RCC 7860 (cell line): ENCODE measurements at places on chromosomes 11 and 22.

GRCh38 chr22:23856721-23857605 is 712 bp upstream of the SLC2A11 start:
- DNase-seq: peak; percentile 3

DNA sequence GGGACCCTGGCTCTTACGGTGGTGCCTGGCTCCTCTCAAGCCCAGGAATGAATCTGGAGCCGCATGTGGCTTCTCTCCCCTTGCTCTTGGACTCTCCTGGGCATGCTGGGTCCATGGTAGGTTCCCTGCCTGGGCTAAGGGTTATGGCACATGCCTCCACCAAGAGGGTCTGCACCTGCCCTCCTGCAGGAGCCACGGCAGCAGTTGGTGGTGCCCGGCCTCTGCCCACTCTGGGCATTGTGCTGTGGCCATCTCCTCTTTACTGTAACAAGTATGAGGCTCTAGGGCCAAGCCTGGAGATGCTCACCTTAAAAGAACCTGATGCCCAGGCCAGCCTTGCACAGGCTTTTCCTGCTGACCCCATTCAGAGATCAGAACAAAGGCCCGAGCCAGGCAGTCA is 104.0 kb upstream of the PITPNB start:
- DNase-seq: no peak

DNA sequence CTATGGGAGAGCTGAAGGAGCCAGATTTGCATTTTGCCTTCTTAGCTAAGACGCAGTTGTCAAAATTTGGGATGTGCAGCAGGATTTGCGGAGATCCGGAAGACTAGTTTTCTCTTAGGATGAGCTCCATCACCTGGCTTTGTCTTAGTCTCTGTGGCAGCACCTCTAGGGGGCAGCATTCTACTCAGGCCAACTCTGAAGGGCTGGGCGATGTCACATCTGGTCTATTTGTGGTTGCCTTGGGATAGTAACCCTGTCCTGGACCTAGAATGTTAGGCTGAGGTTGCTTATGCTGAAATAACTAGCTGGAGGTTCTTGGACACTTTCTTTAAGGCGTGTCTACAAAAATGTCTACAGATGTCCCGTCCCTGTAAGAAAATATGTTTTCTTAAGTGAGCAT is 116.2 kb downstream of the FAT3 start:
- no peak for DNase-seq

GRCh38 chr11:110173811-110174644 is 80.8 kb downstream of the ZC3H12C start:
- DNase-seq: peak; percentile 38

- peak; percentile 58 for DNase-seq
These were observed 3.6 kb upstream of the CCDC81 start for GRCh38 chr11:86370922-86371594.

GRCh38 chr11:74980634-74981033 is 8.1 kb upstream of the NEU3 start:
- no peak for DNase-seq

DNA sequence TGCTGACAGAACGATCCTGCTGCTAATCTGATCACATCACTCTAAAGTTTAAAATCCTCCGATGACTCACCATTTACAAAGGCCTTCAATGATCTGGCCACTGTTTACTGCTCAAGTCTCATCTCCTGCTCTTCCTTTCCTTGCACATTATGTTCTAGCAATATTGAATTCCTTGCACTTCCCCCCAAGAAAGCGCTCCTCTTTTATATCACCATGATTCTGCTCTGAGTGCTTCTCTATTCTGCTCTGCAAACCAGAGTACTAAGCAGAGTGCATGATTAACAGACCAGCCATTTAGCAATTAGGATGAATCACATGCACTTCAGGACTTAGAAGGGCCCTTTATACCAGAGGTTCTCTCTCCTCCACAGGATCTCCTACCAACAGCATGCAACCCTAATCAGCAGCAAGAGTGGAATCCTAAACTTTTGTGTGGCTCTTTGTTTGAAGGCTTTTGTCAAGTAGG is 1122.8 kb upstream of the CCDC90B start:
- no peak for DNase-seq

- DNase-seq: no peak
These were observed 6.7 kb downstream of the IFITM10 start for GRCh38 chr11:1743585-1744136.

GRCh38 chr22:46416891-46417580 is 81.5 kb downstream of the TRMU start:
- DNase-seq: peak; percentile 94

DNA sequence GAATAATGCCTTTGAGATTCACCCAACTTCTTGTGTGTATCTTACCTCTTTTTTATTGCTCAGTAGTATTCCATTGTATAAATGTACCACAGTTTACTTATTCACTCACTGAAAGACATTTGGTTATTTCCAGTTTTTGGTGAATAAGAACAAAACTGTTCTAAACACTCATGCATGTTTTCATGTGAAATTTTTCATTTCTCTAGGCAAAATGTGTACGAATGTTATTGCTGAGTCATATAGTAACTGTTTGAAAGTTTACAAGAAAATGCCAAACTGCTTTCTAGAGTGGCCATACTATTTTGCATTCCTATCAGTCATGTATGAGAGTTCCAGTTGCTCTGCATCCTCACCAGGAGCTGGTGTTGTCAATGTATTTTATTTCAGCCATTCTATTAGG is 8.8 kb upstream of the EMSY start:
- DNase-seq: no peak

DNA sequence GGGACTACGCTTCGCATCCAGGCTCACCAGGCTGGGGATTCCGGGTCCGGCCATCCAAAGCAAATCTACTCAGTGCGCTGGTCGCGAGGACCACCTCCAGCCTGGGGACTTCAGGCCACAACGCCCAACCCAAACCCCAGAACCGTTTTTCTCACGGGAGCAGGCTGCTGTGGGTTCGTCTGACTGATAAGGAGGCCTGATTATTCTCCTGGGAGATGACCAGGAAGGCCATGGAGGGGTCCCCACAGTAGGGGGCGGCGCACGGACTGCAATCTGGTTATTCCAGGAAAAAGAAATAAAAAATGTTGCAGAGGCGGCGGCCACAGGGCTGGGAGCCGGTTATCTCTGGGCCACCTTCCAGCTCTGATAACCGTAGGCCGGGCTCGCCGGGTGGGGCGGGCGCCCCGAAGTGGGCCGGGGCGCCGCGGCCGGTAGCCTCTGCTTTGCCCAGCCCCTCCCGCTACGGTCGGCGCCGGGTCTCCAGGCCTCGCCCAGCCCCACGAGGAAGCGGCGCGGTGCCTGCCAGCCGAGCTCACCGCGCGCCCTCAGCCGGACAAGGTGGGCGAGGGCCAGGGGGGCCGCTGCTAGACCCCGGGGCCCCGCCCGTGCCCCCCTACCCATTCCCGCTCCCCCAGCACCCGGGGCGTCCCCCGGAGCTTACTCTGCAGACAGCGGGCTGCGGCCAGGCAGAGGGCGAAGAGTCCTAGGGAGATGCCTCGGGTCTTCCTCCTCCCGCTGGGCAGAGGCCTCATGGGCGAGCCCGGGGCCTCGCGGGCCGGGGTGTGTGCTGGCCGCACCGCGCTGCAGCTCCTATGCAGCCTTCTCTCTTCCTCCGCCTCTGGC is 446 bp downstream of the VSTM5 start:
- DNase-seq: no peak

DNA sequence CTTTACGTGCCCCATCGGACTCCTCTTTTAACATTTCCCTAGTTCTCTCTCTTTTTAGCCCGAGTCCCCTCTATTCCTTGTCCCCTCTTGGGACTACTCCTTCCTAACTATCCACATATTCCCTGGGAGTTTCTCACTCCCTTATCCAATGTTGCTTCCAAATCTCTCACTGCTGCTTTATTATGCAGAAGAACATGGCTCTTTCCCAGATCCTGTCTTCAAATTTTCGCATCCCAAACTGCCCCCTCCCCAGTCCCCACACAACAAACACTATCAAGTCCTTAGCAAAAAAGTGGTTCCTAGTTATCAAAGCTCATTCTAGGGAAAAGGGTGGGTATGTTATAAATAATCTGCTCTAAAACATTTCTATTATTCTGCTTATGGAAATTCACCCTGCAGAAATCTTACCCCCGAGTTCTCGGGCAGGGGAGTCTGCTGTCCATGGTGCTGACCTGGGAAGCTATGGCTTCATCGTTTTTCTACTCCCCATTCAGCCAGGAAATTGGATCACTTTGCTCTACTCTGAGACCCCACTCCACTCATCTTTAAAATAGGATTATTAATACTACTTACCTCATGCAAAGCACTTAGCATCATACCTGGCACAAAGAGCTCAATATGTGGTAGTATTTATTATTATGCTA is 393.5 kb downstream of the BUD13 start:
- no peak for DNase-seq

DNA sequence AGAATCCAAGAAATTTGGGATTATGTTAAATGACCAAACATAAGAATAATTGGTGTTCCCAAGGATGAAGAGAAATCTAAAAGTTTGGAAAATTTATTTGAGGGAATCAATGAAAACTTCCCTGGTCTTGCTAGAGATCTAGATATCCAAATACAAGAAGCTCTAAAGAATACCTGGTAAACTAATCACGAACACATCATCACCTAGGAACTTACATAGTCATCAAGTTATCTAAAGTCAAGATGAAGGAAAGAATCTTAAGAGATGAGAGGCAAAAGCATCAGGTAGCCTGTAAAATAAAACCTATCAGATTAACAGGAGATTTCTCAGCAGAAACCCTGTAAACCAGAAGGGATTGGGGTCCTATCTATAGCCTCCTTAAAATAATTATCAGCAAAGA is 46.9 kb downstream of the GAS2 start:
- no peak for DNase-seq

GRCh38 chr22:30371981-30372380 is 15.2 kb downstream of the CCDC157 start:
- no peak for DNase-seq

- no peak for DNase-seq
These were observed 44.8 kb upstream of the OR9Q1 start for GRCh38 chr11:57978686-57979531.

GRCh38 chr22:31104869-31105268 is 2.5 kb downstream of the SELENOM start:
- DNase-seq: no peak

DNA sequence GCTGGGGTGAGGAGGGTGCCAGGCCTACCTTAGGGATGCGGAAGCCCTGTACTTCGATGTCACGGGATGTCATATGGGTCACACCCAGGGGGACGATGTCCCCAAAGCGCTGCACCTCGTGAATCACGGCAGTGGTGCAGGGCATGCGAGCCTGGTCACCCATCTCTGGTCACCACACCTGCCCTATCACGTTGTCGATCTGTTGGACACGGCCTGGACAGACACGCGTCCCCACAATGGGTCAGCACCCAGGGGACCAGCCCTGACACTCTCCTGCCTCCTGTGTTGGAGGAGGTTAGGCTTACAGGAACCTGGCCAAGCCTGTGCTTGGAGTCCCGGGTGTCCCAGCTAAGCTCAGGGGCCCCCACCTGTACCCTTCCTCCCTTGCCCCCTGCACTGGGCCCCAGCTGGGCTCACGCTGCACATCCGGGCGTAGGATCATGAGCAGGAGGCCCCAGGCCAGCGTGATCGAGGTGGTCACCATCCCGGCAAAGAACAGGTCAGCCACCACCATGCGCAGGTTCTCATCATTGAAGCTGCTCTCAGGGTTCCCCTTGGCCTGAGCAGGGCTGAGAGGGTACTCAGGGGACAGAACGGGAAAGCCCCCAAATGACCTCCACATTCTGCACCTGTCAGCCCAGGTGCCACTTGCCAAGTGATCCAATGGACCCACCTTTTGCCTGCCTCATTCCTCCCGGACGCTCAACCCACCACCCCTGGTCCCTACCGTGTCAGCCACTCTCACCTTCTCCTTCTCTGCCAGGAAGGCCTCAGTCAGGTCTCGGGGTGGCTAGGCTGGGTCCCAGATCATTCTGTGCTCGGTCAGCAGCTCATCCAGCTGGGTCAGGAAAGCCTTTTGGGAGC is 20.3 kb upstream of the CYP2D6 start:
- DNase-seq: no peak

DNA sequence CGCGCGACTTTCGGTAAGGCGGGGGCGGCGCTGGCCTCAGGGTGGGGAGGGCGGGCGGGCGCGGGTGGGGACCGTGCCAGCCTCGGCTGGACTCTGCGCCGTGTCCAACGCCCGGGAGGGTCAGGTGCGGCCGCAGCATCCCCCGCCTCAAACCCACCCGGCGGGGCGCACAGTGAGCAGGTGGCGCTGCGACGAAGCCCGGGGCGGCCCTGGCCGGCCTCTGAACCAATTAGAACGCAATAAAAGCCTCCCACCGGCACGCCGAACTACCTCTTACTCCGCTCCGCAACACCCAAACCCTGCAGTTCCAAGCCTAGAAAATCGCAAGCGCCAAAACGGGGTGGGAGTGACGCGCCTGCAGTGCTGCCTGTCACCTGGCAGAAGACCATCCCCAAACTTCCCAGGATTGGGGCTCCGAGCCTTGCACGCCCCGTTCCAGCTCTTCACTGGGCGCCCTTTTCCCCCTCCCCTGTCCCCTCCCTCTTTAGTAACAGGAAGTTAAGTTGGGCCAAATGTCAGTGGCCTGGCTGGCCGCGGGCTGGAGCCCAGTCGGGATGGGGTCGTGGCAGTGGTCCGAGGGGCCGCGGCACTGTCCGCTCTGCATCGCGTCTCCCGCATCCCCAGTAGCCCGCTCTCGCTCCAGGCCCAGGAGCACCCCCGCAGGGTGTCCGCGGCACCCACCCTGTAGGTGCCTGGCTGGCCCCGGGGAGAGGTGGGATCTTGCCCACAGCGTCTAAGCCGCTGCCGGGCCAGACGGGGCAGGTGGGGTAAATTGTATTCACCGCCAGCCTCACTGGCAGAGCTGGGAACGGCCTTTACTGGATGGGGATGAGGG is 541 bp downstream of the MICAL2 start:
- DNase-seq: no peak

- no peak for DNase-seq
These were observed 12.6 kb upstream of the SERPINH1 start for GRCh38 chr11:75549370-75549958.

DNA sequence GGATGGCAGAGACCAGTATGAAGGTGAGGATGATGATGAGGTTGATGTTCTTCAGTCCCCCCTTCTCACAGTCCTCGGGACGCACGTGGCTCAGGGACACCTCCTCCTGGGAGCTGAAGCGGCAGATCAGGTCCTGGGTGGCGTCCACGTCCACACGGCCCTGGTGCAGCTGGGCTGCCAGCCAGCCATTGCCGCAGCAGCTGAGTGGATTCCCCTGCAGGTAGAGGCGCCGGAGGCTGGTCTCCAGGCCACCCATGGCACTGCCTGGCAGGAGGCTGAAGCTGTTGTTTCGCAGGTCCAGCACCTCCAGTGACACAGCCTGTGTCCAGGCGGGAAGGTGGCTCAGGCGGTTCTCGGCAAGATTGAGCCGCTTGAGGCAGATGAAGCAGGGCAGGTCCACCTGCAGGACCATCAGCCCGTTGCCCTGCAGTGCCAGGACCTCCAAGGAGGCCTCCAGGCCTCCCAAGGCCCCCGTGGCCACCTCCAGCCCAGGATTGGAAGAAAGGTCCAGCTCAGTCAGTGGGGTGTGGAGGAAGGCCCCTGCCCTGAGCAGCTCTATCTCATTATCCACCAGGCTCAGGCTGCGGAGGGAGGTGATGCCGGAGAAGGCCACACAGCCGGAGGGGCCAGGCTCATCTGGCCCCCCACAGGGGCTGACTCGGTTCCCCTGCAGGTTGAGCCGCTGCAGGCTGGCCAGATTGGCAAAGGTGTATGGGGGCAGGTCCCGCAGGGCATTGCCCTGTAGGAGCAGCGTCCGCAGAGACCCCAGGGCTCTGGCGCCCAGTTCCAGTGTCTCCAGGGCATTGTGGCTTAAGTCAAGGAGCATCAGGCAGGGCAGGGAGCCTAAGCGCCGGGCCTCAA is 10.6 kb downstream of the LRRC32 start:
- DNase-seq: no peak

- DNase-seq: no peak
These were observed 47.7 kb upstream of the DBX1 start for GRCh38 chr11:20207781-20208621.
